ENCODE measurements at places on chromosomes 3 and 15. TPM values are rescaled to one million over a fixed set of nuclear protein-coding genes. Genes with fewer than 3 reads are reported as not detected.

DNA sequence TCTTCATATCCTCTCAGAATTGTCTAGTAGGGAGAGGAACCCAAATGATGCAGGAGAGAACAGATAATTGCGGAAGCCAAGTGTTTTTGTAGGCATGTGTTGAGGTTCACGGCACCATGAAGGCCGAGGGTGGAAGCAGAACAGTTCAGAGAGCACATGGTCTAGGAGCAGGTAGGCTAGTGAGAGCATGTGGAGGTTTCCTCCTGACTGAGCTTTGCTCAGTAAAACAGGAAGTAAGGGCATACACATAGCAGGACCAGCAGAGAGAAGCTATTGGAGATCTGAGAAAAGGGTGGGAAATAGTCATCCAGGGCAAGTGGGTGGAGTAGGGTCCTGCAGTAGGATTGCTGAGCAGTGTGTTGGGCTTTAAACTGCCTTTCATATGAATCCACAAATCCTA is 491.1 kb downstream of the FHIT start:
- no peak for DNase-seq
- no peak overlapping the region for H3K4me3 ChIP-seq
- H3K36me3 ChIP-seq = no peaks in the 10 kb centered on the region

GRCh38 chr3:30980993-30981392 is 86.5 kb upstream of the GADL1 start:
- DNase-seq = no peak
- no peak overlapping the region for H3K27ac ChIP-seq
- no peaks in the 10 kb centered on the region for H3K36me3 ChIP-seq
- peaks cover 3% of the 10 kb centered on the region for H3K4me1 ChIP-seq
- H3K4me3 ChIP-seq = no peak overlapping the region
- no peaks in the 10 kb centered on the region for H3K27me3 ChIP-seq

DNA sequence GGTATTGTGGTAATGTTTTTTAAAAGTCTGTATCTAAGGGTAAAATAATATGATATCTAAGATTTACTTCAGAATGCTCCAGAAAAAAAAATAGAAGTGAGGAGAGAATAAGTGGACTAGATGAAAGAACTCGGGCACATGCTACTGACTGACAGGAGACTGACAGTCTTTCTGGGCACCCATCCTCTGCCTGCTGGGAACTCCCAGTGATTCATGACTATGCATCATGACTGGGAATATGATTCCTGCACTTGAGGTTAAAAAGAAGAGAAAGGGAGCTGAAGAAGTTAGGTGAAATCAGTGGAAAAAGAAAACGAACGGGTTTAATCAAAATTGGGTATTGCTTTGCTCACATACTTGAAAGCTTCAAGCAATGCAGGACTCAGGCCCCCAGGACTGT is 35.7 kb upstream of the SPSB4 start:
- no peak overlapping the region for H3K4me3 ChIP-seq
- H3K4me1 ChIP-seq = no peaks in the 10 kb centered on the region
- H3K27ac ChIP-seq = no peak overlapping the region
- no peaks in the 10 kb centered on the region for H3K36me3 ChIP-seq

ACKR2 gene
- 4.2 TPM for total RNA-seq

Measured in adrenal gland (tissue), 19 donors.